ENCODE measurements at places on chromosomes 1 and 21. TPM values are rescaled to one million over a fixed set of nuclear protein-coding genes. Genes with fewer than 3 reads are reported as not detected.

The OR14K1 gene
- polyA plus RNA-seq, result not detected

The ARTN gene
- polyA plus RNA-seq, result 0.23 TPM

The SNAPIN gene
- 57.7 TPM for polyA plus RNA-seq

The CDC7 gene
- 1.2 TPM for polyA plus RNA-seq

The XCL2 gene
- not detected for polyA plus RNA-seq

The KIF17 gene
- polyA plus RNA-seq, result 3.4 TPM

The EXO1 gene
- not detected for polyA plus RNA-seq

The KRTAP12-2 gene
- polyA plus RNA-seq, result not detected

The FAM163A gene
- polyA plus RNA-seq, result 0.28 TPM

The RGS2 gene
- 20.5 TPM for polyA plus RNA-seq

The HES2 gene
- polyA plus RNA-seq, result 0.12 TPM

The RIMS3 gene
- 0.30 TPM for polyA plus RNA-seq

The MARK1 gene
- polyA plus RNA-seq, result 13.1 TPM

The RAB42 gene
- 0.49 TPM for polyA plus RNA-seq

The RPE65 gene
- not detected for polyA plus RNA-seq

The SPRR5 gene
- polyA plus RNA-seq, result not detected

The DCST1 gene
- not detected for polyA plus RNA-seq

The TAS1R3 gene
- polyA plus RNA-seq, result 0.24 TPM

Data from heart left ventricle (tissue), 16 donors.